ENCODE measurements at places on chromosomes 4 and X. TPM values are rescaled to one million over a fixed set of nuclear protein-coding genes. Genes with fewer than 3 reads are reported as not detected.

The MTTP gene
- total RNA-seq, result not detected

The ASB5 gene
- total RNA-seq, result not detected

The CENPE gene
- 81.0 TPM for total RNA-seq

The PAGE2 gene
- total RNA-seq, result not detected

The BGN gene
- 90.9 TPM for total RNA-seq

The TBX22 gene
- not detected for total RNA-seq

The CCDC120 gene
- total RNA-seq, result 13.0 TPM

The CSAG2 gene
- not detected for total RNA-seq
